Psoas muscle (tissue), 8 donors: ENCODE measurements at places on chromosomes 4 and X. TPM values are rescaled to one million over a fixed set of nuclear protein-coding genes. Genes with fewer than 3 reads are reported as not detected.

FRMPD3 gene
- total RNA-seq: not detected

CLNK gene
- total RNA-seq: not detected

ASB12 gene
- total RNA-seq: 18.8 TPM

CAMK2D gene
- 167 TPM for total RNA-seq

DNA sequence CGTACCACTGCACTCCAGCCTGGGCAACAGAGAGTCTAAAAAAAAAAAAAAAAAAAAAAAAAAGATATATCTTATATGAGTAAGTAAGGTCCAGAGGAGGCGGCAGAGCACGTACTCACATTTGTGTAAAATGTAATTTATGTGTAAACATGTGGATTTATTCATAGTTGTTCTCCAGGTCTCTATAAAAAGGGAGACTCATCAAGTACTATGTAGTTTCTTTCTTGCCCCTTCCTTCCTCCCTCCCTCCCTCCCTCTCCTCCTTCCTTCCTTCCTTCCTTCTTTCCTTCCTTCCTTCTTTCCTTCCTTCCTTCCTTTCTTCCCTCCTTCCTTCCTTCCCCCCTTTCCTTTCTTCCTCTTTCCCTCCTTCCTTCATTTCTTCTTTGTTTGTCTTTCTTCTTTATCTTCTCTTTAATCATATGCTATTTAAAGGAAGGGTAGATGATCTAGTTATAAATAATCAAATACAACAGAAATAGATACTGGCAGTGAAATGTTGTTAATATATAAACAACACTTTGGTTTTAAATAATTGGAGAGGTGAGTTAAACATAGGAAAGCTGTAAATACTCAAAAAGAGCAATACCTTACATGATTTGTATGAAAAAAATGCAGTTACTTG is 344.8 kb downstream of the ANK2 start:
- H3K4me1 ChIP-seq: no peaks in the 10 kb centered on the region
- no peak overlapping the region for H3K27ac ChIP-seq
- no peaks in the 10 kb centered on the region for H3K36me3 ChIP-seq
- no peaks in the 10 kb centered on the region for H3K27me3 ChIP-seq

DNA sequence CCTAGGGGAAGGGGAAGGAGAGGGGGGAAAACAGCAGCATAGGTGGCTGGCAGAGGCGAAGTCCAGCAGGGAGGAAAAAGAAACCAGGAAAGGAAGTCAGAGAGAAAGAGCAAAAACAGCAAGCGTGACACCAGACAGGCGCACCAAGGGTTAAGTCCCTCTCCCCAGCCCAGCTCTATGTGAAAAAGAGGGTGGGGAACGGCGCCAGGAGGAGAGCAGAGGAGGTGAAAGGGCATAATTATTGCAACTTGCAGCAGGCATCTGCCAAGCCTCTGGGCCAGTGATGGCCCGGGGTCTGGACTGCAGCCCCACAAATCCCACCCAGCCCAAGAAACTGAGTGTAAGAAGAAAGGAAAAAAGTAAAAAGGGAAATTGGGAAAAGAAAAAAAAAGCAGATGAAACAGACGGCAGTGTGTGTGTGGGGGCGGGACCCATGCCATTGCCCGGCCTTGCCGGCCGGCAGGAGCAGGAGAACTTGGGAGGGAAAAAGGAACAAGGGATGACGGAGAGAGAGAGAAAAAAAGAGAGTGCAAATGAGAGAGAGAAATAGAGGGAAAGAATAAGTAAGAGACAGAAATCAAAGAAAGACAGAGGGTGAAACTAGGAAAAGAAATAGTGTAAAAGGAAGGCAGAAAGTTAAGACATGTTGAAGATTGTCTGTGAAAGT is 14.1 kb upstream of the RHOXF2 start:
- H3K27me3 ChIP-seq: no peaks in the 10 kb centered on the region
- no peak overlapping the region for H3K27ac ChIP-seq
- H3K4me1 ChIP-seq: no peaks in the 10 kb centered on the region
- H3K4me3 ChIP-seq: no peak overlapping the region

GRCh38 chrX:78387364-78387763 is 60.0 kb upstream of the CYSLTR1 start:
- H3K36me3 ChIP-seq: no peaks in the 10 kb centered on the region
- no peak for DNase-seq
- no peaks in the 10 kb centered on the region for H3K27me3 ChIP-seq
- no peaks in the 10 kb centered on the region for H3K4me1 ChIP-seq

- peaks cover 12% of the 10 kb centered on the region for H3K36me3 ChIP-seq
- DNase-seq: no peak
- H3K4me3 ChIP-seq: no peak overlapping the region
- no peaks in the 10 kb centered on the region for H3K27me3 ChIP-seq
- no peak overlapping the region for H3K27ac ChIP-seq
Measured at GRCh38 chr4:101081166-101081565, 266.2 kb downstream of the PPP3CA start.
